ENCODE measurements at places on chromosomes 4 and X.

DNA sequence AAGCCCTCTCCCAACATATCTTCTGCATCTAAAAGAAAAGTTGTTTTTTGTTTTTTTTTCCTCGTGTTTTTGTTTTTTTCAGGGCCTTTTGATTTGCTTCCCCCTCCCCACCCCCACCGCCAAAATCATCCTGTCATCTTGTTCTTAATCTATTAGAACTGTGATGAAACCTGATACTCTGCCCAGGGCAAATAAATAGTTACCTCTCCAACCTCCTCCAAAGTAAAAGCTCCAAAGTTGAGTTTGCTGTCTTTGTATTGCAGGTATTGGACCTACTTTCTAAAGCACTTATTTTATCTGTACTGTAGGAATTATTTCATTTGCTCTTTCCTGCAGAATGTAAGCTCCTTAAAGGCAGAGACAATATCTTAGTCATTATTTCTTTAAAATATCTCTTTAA is 172.9 kb downstream of the SOWAHB start:
- DNase-seq: no peak

- no peak for DNase-seq
These were observed 797 bp downstream of the CD99L2 start for GRCh38 chrX:150897421-150898320.

DNA sequence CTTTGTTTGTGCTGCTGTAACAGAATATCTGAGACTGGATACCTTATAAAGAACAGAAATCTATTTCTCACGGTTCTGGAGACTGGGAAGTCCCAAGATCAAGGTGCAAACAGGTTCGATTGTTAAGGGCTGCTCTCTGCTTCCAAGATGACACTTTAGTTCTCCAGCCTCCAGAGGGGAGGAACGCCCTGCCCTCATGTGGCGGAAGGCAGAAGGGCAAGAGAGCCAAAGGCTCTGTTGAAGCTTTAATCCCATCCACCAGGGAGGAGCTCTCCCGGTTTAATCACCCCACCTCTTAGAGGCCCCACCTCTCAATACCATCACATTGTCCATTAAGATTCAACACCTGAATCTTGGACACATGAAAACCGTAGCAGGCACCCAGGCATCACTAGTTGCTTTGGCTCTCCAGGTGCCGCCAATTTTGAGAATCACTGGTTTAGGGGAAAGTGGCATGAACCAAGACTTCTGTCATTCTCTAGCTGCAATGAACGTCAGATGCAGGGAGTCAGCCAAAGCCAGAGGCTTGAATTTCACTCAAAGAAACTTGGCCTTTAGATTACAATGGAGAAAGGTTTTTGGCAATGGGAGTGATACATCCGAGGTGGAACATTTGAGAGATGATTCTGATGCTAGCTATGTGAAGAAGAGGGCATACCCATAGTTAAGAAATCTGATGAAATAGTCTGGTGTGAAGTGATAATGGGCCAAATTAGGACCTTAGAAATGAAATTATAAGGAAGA is 15.7 kb downstream of the FHL1 start:
- DNase-seq: no peak

- DNase-seq: no peak
These were observed 185.1 kb downstream of the NPNT start for GRCh38 chr4:106080376-106080775.

GRCh38 chr4:66572949-66573348 is 902.7 kb upstream of the EPHA5 start:
- no peak for DNase-seq

GRCh38 chr4:2878346-2878745 is 34.7 kb downstream of the ADD1 start:
- no peak for DNase-seq

- DNase-seq: no peak
These were observed at the start of gene CXCL8 for GRCh38 chr4:73740353-73740778. Gene CXCL8 (plus strand): TSS chr4:73740569. CDS start chr4:73740659, 90 bp downstream.

DNA sequence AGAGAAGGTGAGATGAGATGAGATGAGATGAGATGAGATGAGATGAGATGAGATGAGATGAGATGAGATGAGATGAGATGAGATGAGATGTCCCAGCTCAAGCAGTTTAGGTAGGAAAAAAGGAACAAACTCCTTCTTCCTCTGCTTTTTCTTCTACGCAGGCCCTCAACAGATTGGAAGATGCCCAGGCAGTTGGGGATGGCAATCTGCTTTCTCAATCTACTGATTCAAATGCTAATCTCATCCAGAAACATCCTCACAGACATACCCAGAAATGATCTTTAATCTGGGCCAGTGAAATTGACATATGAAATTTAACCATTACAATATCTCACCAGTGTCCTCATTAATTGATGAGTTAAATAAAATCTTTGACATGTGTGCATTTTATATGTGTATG is 370.3 kb upstream of the SLC7A11 start:
- no peak for DNase-seq

- DNase-seq: no peak
These were observed 8.6 kb downstream of the SHOX start for GRCh38 chrX:639151-639550.

DNA sequence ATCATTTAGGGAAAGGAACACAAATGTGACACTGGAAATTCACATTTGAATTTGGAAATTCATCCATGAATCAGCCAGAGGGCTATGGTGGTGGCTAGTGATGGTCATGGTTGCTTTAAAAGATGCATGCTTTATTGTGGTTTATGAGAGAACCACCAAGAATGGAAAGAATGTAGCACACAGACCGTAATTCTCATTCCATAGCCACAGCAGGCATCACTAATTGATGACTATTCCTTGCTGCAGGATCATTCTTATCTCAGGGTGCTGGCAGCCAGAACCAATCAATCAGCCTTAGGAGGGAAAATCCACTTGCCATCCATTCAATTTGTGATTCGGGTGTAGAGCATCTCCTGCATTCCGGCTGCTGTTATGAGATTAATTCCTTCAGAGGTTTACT is 115.6 kb downstream of the DHRSX start:
- DNase-seq: no peak

DNA sequence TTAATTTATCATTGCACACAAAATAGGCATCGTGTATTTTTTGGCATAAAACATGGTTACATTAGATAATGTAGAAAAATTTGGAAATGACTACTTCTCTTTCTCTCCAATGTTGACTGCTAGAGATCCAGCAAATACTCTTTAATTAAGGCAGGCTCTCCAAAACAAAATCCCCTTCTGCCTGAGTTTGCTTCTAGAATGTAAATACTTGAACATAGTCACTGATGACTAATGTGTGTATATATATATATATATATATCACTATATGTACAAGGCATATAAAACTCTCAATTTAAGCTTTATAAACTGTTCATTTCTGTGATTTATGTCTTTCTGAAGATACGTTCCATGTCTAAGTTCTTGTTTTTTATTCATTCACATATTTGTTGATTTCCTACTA is 67.2 kb upstream of the CAMK2D start:
- no peak for DNase-seq

DNA sequence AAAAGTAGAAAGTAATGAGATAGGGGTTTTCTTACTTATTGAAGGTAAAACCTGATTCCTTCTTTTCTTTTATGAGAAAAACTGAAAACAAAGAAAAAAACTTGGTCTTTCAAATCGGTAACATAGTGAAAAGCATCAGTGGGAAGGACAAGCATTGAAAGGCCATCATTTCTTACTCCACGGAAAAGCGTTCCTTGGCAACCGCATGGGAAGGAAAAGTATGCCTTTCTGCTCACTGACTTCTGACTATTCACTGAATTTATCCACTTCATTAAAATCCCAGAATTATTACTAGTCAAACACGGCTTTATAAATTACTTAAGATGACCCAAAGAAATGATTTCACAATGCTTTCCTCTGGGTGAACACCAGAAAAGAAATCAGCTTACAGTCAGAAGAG is 646.7 kb downstream of the TLL1 start:
- no peak for DNase-seq

DNA sequence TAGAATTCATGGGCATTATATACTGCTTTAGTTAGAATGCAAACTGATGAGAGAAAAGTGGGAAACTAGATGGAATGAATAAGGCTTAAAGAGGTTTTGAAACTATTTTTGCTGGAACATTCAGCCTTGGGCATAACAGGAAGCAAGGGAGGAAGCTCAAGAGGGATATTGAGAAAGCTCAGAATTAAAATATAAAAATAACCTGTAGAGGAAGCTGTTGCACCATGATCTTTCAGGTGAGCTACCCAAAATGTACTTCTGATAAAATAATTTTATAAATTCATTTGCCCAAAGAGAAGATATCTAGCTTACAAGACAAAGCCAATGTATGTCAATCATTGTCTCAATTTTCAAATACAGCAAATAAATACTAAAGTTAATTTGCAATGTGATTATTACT is 11.3 kb downstream of the GC start:
- no peak for DNase-seq

GRCh38 chrX:144616317-144616716 is 631.0 kb upstream of the SPANXN1 start:
- no peak for DNase-seq

GRCh38 chr4:181964731-181965130 is 278.5 kb upstream of the TENM3 start:
- no peak for DNase-seq

GRCh38 chr4:109206620-109207019 is 95.8 kb downstream of the COL25A1 start:
- no peak for DNase-seq

DNA sequence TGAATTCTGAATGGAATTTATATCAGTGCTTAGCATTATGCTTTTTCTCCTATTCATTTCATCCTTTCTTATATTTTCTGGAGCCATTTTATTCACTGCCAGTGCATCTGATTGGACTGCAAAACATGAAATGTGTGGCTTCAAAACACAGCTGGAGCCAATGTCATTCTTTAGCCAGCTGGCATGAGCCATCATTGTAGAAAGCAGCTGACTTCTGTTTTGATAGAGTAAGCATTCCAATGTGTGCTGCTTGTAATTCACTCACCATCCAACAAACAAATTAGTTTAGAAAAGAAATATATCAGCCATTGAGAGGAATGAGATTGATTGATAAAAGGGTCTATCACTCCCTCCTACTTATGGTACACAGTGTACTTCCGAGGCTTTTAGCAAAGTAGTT is 2616.0 kb downstream of the ARAP2 start:
- DNase-seq: no peak

DNA sequence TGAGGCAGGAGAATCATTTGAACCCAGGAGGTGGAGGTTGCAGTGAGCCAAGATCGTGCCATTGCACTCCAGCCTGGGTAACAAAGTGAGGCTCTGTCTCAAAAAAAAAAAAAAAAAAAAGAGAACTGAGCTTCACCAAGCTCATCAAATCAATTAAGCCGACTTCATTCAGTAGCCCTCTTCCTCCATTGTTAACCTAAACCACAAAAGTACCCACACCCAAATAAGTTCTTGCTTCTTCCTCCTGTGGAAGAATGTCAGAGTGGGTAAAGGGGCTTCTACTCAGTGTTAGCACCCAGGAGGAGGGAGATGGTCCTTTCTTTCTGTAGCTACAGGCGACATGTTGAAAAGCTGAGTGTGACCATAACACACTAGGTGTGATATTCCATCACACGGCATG is 58.6 kb upstream of the CHRNA9 start:
- no peak for DNase-seq

- DNase-seq: peak; percentile 2
These were observed 63.3 kb downstream of the MEPE start for GRCh38 chr4:87895964-87896621.

- DNase-seq: no peak
These were observed 70.8 kb upstream of the PTCHD1 start for GRCh38 chrX:23263892-23264291.

DNA sequence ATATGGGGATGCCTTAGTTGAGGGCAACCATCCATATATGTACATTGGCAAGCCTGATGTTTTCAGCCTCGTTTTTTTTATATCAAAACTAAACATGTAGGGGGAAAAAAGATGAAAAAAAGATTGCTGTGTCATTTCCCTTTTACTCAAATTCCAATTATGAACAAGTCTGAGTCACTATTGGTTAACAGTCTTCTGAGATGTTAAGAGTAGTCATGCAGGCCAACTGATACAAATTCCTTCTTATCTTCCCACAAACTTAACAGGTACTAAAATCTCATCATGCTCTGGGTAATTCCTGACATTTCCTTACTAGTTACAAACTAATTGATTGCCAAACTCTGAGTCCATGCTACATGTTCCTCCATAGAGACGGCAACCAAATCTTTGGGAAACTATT is 222.1 kb downstream of the FRMPD4 start:
- DNase-seq: no peak

- DNase-seq: no peak
These were observed at the start of gene COL4A5 for GRCh38 chrX:108439426-108439942. Gene COL4A5 (plus strand): TSS chrX:108439838. CDS start chrX:108440126, 288 bp downstream.

Data from Jurkat, Clone E6-1 (cell line).